ENCODE measurements at places on chromosomes 4 and X.

DNA sequence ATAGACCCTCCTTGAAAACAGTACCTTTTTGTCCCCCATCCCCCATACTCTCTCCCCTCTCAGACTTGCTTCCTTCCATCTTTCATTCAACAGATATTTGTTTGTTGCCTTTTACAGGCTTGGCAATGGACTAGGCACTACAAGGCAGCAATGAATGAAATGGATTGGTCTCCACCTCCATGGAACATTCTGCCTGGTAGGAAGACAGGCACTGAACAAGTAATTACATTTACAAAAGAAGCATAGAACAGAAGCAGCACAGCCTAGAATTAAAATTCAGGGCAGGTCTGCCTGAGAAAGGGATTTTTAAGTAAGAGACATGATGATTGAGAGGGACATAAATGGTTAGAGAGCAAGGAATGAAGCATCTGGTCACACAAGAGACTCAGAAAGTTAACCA, 346.1 kb downstream of the GRXCR1 start:
- DNase-seq = no peak

DNA sequence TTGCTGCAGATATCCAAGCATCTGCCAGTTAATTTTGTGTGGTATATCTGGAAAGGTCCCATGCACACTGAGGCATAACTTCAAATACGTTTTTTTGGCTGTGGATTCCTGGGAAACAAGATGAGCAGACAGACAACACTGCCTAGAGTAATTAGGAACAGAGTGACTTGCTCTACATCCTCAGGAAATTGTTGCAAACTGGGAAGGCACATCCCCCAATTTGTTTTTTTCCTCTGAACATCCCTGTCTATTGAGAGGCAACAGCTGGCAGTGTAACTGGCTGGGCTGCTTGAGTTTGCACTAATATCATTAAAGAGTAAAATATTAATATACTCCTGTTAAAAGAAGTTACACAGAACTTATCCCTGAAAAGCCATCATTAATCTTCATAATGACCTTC, 207.7 kb upstream of the SLIT2 start:
- DNase-seq = no peak

GRCh38 chr4:68175562-68176155, 46.0 kb upstream of the TMPRSS11F start:
- DNase-seq = peak; percentile 65

- no peak for DNase-seq
Measured at GRCh38 chr4:142500966-142501365, 345.1 kb downstream of the INPP4B start.

DNA sequence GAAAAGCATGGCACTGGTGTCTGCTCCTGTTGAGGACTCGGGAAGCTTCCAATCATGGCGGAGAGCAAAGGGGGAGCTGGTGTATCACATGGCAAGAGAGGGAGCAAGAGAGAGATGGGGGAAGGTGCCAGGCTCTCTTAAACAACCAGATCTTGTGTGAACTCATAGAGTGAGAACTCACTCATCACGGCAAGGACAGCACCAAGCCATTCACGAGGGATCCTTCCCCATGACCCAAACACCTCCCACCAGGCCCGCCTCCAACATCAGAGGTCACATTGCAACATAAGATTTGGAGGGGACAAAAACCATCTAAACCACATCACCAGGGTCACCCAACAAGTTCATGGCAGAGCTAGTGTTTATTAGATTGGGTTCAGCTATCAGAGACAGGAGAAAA, 218.7 kb upstream of the BCOR start:
- DNase-seq = no peak

- DNase-seq = no peak
Measured at GRCh38 chr4:138405466-138405891, 163.3 kb upstream of the SLC7A11 start.

DNA sequence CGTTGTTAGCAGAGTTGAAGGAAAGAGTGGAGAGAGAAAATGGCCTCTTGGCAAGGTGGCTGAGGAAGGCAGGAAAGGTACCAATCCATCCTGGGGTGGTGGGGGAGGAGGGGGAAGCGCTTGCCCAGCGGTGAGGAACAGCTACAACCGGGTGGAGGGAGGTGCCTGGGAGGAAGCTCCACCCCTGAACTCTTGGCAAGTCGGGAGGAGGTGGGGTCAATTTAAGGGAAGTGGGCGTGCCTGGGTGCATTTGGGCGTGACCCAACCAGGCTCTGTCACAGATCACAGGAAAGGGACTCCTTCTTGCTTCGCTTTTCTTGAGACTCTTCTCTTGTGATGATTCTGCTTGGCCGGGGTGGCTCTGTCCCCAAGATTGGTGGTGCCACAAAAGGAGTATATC, 41.7 kb downstream of the BCORL1 start:
- no peak for DNase-seq

DNA sequence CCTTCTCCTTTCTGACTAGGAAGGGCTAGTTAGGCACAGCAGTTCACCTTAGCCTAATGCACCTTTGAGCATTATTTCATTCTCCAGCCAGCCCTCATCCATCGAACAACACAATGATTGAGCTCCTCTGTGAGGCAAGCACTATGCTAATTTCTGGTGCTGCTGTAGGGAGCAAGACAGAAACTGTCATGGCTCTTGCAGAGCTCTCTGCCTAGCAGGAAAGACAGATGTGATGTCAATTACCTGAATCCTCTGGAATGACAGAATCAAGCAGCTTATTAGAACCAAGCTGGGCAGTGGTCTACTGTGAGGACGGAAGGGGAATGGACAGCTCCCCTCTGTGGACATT, 256.1 kb upstream of the NOCT start:
- no peak for DNase-seq

GRCh38 chrX:118740276-118740889, 13.0 kb downstream of the IL13RA1 start:
- DNase-seq = no peak

- DNase-seq = no peak
Measured at GRCh38 chr4:122739174-122739573, 6.7 kb downstream of the BBS12 start.

All from RKO (cell line).